ENCODE measurements at places on chromosomes 5 and 9.

DNA sequence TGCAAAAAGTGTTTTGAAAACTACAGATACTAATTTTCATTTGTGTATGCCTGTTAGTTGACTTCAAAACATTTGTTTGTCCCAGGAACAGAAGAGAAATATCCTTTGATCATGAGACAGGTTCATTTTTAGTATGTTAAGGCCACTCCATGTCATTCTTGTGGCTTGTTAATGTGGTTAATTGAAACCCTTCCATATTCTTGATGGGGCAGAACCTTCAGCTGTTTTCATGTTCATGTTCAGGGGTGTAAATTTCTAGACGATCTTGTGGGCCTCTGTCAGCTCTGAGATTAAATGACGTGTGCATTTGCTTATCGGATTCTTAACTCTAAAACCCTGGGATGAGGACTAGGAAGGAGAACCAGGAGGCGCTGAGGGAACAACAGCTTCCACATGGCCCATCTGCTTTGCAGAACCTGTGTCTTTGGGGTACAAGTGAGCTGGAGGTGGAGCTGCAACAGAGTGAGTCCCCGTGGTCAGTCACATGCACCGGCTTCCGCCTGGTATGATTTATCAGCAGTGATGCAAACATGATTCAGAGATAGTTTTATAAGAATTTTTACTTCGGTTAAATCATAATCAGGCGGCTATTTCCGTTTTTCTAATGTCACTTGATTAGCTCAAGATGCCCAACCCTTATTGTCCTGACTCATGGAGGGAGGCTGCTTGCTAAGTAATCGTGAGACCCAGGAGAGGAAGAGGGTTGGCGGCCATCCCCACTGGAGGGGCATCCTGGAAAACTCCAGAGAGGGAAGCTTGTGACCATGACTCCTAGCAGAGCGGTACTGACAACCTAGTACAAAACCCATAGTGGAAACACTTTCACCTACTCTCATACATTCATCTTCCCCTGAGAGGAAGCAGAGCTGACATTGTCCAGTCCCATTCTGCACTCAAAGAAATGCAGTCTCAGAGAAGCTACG is 138.4 kb downstream of the C9orf152 start:
- DNase-seq, result peak; percentile 54

DNA sequence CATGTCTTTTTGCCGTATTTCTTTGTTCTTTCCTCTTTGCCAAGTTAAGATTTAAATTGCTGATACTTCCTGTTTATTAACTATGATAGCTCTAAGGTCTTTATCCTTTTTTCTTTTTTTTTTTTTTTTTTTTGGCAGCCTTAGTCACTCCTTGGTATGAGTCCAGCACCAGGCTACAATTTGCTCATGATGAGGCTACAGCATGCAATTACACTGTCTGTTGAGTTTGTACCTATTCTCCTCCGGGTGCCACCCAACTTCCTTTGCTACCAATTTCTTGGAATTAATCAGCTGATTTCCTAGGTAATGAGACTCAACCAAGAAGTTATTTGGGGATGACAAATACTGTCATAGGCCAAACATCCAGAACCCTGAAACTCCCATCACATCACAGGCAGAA is 25.5 kb downstream of the ACTL7B start:
- DNase-seq, result no peak

- no peak for DNase-seq
Measured at GRCh38 chr9:114178756-114179450, 23.6 kb downstream of the COL27A1 start.

- no peak for DNase-seq
Measured at GRCh38 chr5:73523861-73524260, 25.6 kb downstream of the BTF3 start.

DNA sequence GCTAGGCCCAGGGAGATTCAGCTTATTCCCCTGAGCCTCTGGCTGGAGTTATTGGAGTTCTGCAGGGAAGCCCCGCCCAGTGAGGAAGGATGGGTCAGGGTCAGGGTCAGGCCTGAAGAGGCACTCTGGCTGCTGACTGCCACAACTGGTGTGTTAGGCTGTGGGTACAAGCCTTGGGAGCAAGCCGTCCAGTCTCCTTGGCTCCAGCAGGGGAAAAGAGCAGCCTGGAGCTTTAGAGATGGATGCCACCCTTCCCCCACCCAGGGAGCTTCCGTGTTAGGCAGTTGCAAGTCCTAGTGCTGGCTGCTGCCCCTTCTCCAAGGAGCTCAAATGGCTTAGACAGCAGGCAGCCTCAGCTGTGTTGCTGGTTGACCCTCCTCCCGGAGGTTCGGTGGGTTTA is 34.4 kb upstream of the TAF11L2 start:
- no peak for DNase-seq

DNA sequence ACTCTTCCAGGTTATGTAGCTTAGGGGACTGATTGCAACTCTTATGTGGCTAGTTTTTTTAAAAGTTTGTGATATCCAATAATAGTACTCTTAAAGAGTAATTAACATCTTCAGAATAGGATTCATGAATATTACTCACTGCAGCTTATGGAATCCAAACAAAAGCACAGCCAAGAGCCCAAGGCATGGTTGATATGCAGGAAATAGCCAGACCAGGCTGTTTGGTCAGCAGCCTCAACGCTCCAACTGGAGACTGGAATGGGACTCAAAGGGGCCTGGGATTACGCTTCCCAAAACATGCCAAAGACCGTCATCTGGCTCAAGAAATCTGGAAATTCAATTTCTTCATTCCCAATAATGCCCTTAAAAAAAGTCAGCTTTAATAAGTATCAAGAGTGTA is 268.6 kb downstream of the SEC61B start:
- no peak for DNase-seq

- no peak for DNase-seq
Measured at GRCh38 chr5:172602783-172603231, 38.3 kb upstream of the NEURL1B start.

GRCh38 chr5:78705826-78706225 is 57.3 kb upstream of the LHFPL2 start:
- DNase-seq, result no peak
